AG08395 (cell line): ENCODE measurements at places on chromosomes 4 and X.

DNA sequence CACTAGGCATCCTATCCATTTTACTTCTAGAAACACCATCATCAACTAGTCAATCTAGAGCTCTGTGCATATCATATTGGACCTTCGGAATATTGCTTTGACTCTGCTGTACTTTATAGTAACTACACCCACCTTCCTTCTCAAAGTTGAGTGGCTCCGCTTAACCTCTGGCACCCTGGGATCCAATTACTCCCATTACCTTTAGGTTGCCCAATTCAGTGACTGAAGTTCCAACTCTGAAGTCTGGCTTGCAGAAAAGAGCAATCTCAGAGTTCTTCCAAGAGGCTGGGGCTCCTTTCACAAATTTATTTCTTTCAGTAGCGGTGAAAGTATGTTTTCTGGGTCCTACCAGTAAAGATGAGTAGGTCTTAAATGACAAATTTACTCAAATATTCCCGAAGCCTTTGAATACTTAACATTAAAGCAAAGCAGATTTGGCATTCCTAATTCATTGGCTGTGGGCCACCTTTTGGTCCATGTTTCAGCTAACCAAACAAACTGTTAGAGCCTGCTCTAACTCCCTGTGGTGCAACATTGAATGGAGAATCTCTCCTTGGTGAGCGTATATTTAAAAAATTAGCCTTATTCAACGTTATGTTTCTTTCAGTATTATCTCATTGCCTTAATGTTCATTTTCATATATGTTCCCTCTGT is 1215.8 kb downstream of the RAPGEF2 start:
- DNase-seq, result no peak

GRCh38 chrX:8049827-8050226 is 121.2 kb downstream of the VCX2 start:
- DNase-seq, result no peak

- no peak for DNase-seq
These were observed 34.9 kb downstream of the ASB9 start for GRCh38 chrX:15235001-15235400.

GRCh38 chr4:31114816-31115215 is 394.6 kb downstream of the PCDH7 start:
- DNase-seq, result no peak

DNA sequence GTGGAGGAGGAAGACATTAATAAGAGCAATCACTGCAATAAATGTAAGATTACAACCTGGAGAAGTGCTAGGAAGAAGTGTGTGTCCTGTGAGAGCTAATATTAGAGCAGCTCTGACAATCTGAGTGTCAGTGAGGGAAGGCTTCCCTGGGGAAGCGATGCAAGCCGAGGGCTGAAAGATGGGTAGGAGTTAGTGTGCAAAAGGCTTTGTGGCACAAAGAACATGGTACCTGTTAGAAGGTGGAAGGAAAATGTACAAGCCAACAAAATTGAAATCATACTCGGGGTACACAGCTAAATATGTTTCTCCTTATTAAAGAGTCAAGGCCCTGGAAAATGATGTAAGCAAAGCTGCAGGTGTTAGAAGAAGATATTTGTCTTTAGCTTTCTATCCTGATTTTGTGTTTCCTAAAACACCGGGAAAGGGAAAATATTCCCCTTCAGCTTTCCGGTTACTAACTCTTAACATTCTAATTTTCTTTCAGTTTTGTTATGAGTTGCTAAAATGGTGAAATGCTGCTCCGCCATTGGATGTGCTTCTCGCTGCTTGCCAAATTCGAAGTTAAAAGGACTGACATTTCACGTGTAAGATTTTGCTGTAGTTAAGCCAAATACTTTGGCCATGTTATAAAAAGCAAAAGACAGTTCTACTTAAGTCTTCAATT is 808 bp downstream of the THAP6 start:
- DNase-seq, result no peak

DNA sequence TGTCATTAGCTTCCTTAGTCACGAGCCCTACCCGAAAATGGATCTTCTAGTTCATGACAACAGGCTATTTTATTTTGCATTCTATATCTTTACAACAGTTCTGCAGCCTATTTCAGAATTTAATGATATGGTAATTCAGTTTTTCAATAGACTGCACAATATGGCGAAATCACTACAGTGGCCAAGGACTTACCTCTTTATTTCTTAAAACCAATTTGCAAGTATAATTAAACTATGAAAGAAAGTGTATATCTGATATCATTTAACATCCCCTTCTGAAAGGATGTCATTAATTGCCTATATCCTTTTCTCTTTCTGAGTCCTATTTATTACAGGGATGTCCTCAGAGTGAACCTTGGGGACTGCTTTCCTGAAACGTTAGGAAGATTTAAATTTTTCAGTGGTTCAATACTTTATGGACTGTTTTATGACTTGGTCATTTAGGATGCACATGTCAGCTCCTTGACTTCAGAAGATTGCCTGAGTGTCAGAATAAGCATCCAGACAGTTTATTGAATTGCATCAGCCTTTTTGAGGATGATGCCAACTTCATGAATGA is 190.8 kb upstream of the GEMIN8 start:
- DNase-seq, result no peak

GRCh38 chr4:106366026-106366425 is 2.6 kb downstream of the GIMD1 start:
- peak; percentile 5 for DNase-seq

DNA sequence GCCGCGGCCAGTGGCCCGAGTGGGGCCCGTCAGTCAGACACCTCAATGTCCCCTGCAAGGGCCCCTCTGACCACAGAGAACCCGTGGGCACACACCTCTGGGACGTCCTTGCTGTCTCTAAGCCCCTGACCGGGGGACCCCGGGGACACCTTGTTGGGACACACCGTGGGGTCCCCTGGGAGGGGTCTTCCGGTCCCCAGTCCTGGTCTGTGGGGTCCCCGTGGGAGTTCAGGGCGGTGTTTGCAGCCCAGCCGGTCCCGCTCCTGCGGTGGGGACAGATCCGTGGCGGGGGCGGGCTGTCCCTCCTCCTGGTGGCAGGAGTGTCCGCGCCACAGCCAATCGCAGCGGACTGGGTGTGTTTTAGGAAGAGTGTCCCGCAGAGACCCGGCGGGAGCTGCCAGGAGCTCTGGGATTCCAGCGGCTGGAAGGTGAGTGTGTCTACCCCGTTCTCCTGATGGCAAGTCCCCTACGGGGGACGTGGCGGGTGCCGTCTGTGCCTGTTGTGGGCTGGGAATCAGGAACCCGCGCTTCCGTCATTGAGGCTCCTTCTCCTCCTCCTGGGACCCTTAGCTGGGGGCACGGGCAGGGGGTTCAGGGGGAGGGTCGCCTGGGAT is 5.1 kb upstream of the PLCXD1 start:
- peak; percentile 93 for DNase-seq

DNA sequence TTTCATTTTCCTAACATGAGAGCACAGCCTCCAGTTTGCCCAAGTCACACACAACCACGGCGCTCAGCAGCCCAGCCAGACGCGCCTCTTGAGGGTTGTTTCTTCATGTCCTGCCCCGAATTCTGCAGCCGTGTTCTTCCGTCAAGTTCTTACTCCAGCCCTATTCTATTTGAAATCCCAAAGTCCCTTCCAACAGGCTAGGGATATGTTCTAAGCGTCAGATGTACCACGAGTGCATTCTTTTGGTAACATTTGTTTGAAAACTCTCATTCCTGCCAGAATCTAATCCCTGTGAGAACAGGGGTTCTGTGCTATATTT is 23.1 kb downstream of the ACSL1 start:
- peak; percentile 34 for DNase-seq

DNA sequence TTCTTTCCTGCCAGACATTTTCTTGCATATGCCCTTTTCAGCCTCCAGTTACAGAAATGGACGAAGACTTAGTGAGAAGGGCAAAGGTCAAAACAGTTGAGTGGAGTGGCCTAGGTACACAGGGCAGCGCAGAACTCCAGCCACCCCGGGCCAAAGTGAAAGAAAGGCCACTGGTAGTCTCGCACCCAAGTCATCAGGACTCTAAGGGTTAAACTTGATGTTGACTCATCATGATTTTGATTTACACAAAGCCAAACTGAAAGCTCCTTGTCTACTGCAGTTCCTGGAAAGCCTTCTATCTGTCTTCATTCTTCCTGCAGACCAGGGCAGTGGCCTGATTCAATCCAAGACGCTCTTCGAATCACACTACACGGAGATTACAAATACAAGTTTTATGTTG is 2.6 kb upstream of the IL13RA1 start:
- peak; percentile 10 for DNase-seq

- no peak for DNase-seq
These were observed 150.1 kb downstream of the NAA11 start for GRCh38 chr4:79175716-79176115.

DNA sequence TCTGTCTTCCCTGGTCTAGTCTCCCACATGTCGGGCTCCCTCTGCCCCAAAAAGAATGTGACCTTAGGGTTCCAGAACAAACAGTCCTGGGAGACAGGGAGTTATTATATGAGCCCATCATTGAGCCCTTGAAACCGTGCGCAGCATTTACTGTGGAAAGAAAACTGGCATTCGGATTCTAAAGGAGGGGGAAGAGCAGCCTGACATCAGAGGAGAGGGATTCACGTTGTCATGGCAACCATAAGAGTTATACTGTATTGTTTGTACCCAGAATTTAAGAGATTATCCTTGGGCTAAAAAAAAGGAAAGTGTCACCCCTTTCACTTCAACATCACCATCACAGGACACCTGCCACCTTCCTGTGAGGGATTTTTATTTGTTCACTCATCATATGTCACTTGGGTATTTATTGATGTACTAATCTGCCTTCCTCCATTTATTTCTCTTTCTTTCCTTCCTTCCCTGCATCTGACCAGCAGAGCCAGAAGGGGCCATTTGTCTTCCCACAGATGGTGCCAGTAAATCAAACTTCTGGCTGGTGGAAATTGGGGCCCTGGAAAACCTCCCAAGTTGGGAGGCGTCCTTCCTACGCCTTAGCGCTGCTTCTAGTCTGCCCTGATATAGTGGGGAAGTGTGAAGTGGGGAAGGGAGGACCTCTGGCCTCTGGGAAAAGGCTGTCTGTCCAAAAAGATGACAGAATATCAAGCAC is 64.9 kb upstream of the FRMPD3 start:
- DNase-seq, result no peak

DNA sequence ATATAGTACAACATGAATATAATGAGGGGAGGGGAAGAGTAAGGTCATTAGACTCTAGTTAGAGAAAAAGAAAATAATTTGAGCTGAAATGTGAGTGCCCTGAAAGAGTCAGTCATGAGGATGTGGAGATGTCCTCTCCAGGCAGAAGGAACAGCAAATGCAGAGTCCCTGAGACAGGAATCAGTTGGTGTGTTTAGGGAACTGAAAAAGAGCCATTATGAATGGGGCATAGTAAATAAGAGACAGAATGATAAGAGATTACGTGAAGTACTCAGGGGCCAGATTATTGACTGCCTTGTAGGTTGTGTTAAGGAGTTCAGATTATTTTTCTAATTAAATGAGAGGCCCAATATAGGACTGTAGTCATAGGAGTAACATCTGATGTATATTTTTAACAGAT is 147.0 kb downstream of the PDLIM5 start:
- no peak for DNase-seq

- DNase-seq, result no peak
These were observed 7.9 kb upstream of the CLDN24 start for GRCh38 chr4:183329954-183330742.

DNA sequence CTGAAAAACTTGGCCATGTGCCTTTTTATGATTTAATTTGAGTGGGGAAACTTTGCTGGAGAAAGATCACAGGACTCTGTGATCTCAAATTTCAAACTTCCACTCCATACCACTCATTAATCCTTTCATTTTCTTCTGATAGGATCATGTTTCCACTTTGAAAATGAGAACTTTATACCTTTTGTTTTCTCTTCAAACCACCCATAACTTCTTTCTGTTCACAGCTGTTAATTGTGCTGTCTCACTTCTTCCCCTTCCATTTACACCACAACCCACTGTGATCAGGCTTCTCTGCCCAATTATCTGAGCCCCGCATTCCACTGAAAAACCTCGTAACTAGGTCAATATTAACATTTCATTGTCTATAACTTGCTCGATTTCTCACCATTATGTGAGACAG is 47.0 kb upstream of the ARSJ start:
- DNase-seq, result no peak

GRCh38 chr4:145660064-145660463 is 19.9 kb upstream of the C4orf51 start:
- DNase-seq, result no peak

GRCh38 chrX:131477498-131477897 is 66.4 kb upstream of the OR13H1 start:
- no peak for DNase-seq

DNA sequence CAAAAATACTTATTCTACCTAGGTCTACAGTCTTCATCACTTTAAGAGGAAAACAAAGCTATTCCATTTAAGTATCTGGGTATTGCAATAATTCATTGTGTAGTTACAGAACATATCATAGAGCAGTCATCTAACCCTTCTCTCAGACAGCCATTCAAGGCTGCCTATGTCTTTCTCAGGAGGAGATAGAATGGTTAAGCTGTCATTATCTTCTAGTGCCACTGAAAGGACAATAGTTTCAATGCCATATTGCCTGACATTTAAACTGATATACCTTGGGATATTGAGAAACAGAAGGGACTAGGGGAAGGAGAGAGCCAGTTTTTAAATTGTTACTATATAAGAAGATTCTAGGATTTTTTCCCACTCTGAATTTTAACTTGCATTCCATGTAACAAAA is 527.0 kb downstream of the GRID2 start:
- no peak for DNase-seq

GRCh38 chr4:152197211-152197610 is 338.7 kb downstream of the FBXW7 start:
- DNase-seq, result no peak

GRCh38 chr4:81084029-81084428 is 53.5 kb downstream of the BMP3 start:
- peak; percentile 54 for DNase-seq

- peak; percentile 72 for DNase-seq
These were observed 22.4 kb upstream of the HPSE start for GRCh38 chr4:83356899-83357661.

- DNase-seq, result no peak
These were observed 79.4 kb downstream of the PJA1 start for GRCh38 chrX:69085826-69086225.

GRCh38 chrX:119382606-119383005 is 16.5 kb upstream of the SLC25A43 start:
- no peak for DNase-seq

- no peak for DNase-seq
These were observed 587.1 kb upstream of the HTR2C start for GRCh38 chrX:113996781-113997180.
